ENCODE measurements at places on chromosomes 3 and 15.

GRCh38 chr3:107545680-107546120, 22.9 kb downstream of the BBX start:
- no peak for DNase-seq

GRCh38 chr3:166282931-166283330, 445.7 kb upstream of the BCHE start:
- DNase-seq = no peak

GRCh38 chr3:151299006-151299405, 17.6 kb downstream of the GPR87 start:
- DNase-seq = peak; percentile 83

GRCh38 chr15:101497484-101498034, 8.1 kb upstream of the PCSK6 start:
- DNase-seq = no peak

DNA sequence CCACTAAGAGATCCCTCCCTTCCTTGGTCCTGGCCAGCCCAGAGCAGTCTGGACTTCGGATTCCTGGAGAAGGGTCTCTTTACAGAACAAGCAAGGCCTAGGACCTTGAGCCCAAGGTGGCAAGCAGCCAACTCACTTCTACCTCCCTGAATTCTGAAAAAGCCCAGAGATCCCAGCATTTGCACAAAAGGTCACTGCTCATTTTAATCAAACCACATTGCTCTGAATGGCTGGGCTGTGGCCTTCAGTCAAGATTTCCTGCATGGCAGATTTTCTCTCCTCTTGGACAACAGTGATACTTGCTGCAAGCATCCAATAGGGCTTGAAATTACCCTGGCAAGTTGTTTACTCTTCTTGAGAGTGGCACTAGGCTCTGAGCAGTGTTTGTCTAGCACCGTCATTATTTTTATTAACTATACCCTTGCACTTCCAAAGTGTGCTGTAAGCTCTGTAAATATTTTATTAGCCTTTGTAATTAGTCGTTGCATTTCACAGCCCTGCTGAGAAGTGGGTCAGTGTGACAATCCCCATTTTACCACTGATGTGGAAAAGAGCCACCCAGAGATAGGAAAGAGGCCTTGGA, 274.7 kb upstream of the CTNNB1 start:
- DNase-seq = no peak

- no peak for DNase-seq
Observed at GRCh38 chr15:48564690-48565089, 80.8 kb downstream of the FBN1 start.

GRCh38 chr15:33699691-33700447, 268.4 kb upstream of the CHRM5 start:
- peak; percentile 8 for DNase-seq

DNA sequence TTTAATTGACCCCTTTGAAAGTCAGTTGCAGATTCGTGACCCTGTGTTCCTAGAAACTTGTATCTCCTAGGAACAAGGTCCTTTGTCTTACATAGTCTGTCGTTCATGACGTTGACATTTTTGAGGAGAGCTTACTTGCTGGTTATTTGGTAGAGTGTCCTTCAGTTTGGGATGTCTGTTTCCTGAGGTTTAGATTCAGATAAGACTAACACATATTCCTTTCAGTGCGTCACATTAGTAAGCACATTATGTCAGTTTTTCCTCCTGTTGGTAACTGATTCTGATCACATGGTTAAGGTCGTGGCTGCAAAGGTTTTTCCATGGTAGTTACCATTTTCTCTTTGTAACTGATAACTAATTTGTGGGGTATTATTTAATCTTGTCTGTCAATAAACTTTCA, 80.8 kb downstream of the PCCB start:
- DNase-seq = no peak

DNA sequence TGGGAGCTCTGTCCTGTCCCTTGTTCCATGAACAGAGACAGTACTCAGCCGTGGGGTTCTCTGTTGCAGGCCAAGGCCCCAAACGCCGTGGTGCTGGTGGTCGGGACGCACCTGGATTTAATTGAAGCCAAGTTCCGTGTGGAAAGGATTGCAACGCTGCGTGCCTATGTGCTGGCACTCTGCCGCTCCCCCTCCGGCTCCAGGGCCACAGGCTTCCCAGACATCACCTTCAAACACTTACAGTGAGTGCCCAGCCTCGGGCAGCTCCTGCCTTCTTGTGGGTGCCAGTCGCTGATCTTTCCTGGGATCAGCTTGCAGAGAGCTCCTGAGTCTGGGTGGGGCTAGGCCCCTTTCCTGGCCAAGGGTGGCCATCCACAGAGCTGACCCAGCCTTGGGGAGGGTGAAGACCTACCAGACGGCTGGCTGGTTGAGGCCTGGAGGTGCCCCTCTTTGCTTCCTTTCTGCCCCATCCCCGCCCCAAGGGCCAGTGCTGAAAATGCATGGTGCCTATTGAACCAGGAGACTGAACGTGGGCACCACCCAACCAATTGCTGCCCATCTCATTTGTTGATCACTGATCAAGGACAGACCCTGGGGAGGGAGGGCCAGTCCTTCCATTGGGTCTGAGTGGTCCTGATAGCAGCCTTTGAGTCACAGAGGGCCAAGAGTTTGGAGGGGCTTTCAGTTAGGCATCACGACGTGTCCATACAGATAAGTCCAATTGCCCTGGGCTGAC, 106.9 kb downstream of the LRRK1 start:
- DNase-seq = no peak

DNA sequence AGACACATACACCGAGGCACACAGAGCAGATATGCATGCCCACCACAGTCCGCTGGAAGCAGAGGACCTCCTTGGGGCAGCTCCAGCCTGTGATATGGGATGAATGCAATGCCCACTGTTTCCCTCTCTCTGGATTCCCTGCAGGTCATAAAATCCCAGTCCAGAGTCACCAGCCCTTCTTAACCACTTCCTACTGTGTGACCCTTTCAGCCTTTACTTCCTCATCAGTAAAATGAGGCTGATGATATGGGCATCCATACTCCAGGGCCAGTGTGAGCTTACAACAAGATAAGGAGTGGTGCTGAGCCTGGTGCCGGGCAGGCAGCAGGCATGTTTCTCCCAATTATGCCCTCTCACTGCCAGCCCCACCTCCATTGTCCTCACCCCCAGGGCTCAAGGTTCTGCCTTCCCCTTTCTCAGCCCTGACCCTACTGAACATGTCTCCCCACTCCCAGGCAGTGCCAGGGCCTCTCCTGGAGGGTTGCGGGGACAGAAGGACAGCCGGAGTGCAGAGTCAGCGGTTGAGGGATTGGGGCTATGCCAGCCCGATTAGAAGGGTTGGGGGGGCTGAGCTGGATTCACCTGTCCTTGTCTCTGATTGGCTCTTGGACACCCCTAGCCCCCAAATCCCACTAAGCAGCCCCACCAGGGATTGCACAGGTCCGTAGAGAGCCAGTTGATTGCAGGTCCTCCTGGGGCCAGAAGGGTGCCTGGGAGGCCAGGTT, at the start of gene GNAT1:
Gene GNAT1 (plus strand): TSS at position 675 of the 725 bp plus-strand sequence. CDS start 116 bp downstream, outside the sequence.
- no peak for DNase-seq

- DNase-seq = no peak
Observed at GRCh38 chr3:117195034-117195433, 485.5 kb downstream of the TUSC7 start.

DNA sequence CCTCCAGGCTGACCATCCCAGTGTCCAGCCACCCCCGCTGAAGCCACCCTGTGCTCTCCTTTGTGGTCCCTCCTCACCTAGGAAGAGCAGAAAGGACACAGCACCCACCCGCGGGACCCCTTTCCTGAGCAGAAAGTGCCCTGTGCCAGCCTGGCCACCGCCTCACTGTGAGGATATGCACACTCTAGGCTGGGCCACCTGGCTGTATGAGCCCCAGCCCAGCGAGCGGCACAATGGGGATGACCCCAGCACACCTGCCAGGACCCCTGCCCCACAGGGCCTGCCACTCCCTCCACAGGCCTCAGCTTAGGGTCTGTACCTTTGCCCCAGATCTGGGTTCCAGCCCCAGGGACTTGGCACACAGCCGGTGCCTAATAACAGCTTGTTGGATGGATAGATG, 47.9 kb upstream of the FURIN start:
- no peak for DNase-seq

GRCh38 chr15:96333131-96334016, 2.9 kb downstream of the NR2F2 start:
- DNase-seq = peak; percentile 64

GRCh38 chr3:111737047-111737705, 121.9 kb upstream of the PHLDB2 start:
- DNase-seq = no peak

- no peak for DNase-seq
Observed at GRCh38 chr3:148711981-148712666, 14.4 kb downstream of the AGTR1 start.

- no peak for DNase-seq
Observed at GRCh38 chr3:124498891-124499290, 231.4 kb upstream of the UMPS start.

GRCh38 chr3:124419303-124419702, 310.9 kb upstream of the UMPS start:
- DNase-seq = no peak

- DNase-seq = no peak
Observed at GRCh38 chr3:153852355-153852754, 268.8 kb upstream of the ARHGEF26 start.

DNA sequence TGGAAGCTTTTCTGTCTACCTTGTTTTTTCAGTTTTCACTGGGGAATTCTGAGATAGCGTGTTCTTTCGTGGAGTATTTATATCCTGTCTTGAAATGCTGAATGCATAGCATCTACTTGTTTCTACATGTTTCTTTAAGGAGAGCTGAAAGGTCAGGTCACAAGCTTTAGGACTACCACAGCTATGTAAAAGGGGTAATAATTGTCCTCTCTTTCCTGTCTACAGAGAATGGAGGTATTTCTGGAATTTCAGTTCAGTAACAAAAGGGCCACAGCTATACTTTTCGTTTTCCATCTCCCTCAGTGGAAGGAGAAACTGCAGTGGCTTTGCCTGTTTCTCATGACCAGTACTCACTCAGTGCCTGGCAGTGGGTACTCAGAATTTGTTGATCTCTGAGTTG, 4.7 kb downstream of the INAFM2 start:
- no peak for DNase-seq

DNA sequence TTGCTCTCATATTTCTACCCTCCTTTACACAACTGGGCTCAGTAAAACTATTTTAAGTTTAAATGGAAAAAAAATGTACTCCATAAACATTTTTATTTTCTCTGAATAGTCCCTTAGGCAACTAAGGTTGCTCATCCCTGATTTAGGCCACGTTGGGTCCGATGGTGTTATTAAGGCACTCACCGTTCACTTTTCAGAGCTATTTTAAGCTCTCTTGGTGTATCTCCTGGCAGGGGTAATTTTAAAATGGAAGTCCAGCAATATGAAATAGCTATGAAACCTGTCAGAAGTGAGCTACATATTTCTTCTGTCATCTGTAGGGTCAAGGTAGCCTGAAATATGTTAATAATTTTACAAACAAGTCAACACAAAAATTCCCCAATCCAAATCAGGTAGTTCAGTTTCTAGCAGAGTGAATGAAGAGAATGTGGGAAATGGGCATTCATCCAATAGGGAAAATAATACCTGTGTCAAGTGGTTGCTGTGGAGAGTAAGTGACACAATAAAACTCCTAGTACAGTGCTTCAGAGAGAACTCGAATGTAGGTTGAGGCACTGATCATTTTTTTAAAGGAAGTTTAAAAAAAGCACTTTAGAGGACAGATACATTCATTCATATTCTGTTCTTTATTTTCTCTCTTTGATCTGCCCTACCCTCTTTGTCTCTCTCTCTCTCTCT, 209.3 kb upstream of the FEZF2 start:
- peak; percentile 36 for DNase-seq

- DNase-seq = peak; percentile 62
Observed at GRCh38 chr15:76139368-76140073, 79.7 kb downstream of the TMEM266 start.

GRCh38 chr15:98195796-98196195, 235.3 kb downstream of the ARRDC4 start:
- no peak for DNase-seq

- DNase-seq = no peak
Observed at GRCh38 chr3:136749091-136749490, 3.1 kb downstream of the STAG1 start.

DNA sequence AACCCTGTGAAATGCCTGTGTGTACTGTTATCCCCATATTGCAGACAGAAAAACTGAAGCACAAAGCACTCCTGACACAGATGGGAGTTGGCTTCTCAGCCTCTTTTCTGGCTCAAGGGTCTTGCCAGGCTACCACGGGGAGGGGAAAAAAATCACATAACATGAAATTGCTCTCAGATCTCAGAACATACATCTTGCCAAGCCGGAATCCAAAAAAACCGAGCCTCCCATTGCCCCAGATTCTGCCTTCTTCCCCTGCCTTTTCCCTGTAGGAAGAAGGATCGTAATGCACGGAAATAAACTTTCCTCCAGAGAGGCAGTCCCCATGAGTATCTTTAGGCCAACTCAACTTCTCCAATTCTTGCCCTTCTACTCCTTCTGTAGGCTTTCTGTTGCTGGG, 16.6 kb upstream of the MRPS22 start:
- no peak for DNase-seq

DNA sequence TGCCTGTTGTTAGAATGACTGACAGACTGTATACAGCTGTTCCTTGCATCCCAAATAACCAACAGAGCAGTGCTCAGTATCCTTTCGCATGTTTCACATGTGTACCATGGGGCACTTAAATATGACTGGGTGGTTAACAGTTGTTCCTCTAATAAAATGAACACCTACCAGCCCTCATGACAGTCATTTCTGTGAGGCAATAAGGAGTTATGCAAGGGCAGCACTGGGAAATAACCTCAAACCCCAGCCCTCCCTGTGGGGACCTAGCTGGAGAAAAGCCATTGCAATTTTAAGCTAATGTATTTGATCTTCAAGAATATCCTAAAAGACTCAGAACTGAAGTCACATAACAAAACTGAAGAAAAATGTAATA, 7.3 kb downstream of the RFT1 start:
- DNase-seq = no peak

GRCh38 chr3:63808633-63809032, 10.5 kb upstream of the C3orf49 start:
- DNase-seq = no peak

DNA sequence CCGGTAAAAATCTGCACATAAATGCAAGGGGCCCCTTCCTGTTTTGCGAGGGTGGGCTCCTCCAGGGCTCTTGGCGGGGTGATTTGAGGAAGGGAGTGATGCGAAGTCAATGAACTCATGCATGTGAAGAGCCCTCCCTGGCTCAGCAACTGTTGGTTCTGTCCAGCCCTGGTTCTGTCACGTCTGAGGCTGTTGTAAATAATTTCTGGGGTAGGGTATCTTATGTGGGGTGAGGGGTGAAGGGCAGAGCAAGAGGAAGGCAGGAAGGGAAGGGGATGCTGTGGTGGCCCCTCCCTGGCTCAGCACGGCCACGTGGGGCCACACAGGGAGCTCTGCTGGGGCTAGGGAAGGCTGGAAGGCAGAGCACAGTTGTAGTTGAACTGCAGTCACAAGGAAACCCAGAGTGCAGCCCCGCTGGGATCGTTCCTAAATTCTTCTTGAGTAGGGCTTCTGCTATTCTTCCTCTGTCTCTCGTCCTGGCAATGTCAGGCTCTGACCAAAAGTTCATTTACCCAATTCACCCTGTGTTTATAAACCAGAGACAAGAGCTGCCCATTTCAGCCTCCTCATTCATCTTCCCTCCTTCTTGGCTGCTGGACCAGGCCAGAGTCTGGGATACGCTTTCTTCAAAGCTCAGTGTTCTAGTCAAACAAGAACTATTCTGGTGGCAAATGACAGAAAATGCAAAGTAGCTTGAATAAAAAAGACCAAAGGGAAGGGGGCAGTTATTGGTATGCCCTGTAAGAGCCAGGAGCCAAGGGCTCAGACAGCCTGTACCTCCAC, 14.8 kb upstream of the TOPBP1 start:
- DNase-seq = no peak

GRCh38 chr3:152656972-152657355, 178.0 kb upstream of the P2RY1 start:
- DNase-seq = no peak

- DNase-seq = no peak
Observed at GRCh38 chr3:53384465-53385423, 37.4 kb upstream of the DCP1A start.
